Endothelial cell of umbilical vein (primary cell): ENCODE measurements at places on chromosomes 3 and 15. TPM values are rescaled to one million over a fixed set of nuclear protein-coding genes. Genes with fewer than 3 reads are reported as not detected.

HRG gene
- not detected in 2 replicates for polyA plus RNA-seq

DNA sequence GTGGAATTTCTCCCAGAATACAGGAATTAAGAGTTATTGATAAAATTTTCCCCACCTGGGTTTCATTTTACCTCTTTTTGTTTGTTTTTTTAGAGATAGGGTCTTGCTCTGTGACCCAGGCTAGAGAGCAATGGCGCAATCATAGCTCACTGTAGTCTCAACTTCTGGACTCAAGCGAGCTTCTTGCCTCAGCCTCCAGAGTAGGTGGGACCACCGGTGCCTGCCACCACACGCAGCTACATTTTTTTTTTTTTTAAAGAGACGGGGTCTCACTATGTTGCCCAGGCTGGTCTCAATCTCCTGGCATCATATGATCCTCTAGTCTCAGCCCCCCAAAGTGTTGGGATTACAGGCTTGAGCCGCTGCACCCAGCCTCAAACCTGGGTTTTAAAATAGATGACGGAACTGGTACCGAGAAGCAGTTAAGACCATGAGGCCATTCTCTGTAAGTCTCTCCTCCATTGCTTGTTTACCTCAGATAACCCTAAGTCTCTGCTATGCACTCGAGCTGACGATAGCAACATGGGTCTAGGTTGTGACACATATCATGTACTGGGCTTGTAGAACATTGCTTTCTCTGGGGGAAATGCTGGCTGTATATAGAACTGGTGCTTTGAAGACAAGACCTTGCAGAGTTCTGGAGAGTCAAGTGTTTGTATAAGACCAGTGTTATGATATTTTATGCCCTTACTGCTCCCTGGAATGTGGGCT is 16.4 kb downstream of the ETV5 start:
- DNase-seq: no peak

GRCh38 chr3:193680220-193680619 is 87.2 kb downstream of the OPA1 start:
- no peak for DNase-seq

GRCh38 chr15:38562278-38562677 is 2.3 kb downstream of the RASGRP1 start:
- no peak for DNase-seq

DNA sequence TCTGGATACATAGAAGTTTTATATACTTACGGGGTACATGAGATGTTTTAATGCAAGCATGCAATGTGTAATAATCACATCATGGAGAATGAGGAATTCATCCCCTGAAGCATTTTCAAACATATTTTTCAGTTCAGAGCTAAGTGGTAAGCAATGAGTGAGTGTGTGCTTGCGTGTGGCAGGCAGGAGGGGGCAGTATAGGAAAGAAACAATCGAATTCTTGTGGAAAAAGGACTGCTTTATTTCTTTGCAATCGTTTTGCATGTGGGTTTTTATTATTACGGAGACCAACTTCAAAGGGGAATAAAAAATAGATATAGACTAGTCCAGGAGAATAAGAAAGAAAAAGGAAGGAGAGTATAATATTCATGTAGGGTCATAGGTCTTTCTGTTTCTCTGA is 271.6 kb downstream of the CHL1 start:
- DNase-seq: no peak

CCR9 gene
- polyA plus RNA-seq: not detected in 2 replicates

DNA sequence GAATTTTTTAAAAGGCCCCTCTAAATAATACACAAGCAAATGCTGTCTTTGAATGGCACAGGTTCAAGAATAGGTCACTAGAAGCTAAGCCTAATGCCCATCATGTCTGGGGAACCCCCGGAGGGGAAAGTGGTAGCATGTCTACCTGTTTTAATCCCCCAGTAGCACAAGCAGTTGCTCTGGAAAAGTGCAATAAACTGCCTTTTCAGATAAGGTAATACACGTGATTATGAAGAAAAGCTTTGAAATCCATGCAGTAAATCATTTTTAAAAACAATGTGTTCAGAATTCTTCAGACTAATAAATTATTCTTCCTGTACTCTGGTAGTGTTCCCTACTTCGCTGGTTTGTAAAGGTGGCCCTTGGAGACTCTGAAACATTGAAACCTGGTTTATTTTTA is 922.2 kb downstream of the ROBO1 start:
- DNase-seq: no peak

- DNase-seq: no peak
These were observed 33.1 kb downstream of the WNT5A start for GRCh38 chr3:55453886-55454496.

- no peak for DNase-seq
These were observed 45.9 kb upstream of the ALDH1A3 start for GRCh38 chr15:100833417-100834389.

GRCh38 chr3:137764563-137765309 is 621 bp downstream of the SOX14 start:
- no peak for DNase-seq

PLA2G4E gene
- not detected in 2 replicates for polyA plus RNA-seq

NSUN3 gene
- polyA plus RNA-seq: 3.4 and 3.8 TPM in 2 replicates

- DNase-seq: no peak
These were observed 199.1 kb upstream of the AZI2 start for GRCh38 chr3:28547677-28548076.

DNA sequence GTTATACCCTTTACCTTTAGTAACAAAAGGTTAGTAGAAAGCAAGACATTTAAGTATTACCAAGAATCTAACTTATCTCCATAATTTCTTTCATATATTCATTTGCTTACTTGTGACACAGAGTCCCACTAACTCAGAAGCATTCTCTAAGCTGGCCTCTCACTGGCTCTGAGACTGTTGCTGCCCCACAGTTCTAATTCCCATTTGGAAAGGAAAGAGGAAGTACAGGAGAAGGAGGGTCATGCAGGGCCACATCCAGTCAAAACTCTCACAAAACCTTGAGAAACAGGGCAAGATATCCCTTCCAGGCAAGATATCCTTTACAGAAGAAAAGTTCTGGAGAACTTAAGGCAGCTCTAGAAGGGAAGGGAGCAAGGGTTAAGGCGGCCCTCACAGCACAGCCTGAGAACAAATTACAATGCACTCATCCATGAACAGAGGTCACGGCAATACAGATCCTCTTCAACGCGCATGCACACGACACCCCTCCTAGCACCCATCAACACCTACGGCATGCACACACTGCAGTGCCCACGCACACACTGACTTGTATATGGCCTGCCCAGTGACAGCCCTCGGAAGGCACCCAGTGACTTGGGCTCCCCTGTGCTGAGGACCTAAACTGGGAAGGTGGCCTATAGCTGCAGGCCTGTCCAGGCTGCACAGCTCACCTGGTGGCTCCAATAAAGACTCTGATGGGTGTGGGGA is 13.0 kb upstream of the MYO5C start:
- peak; percentile 62 for DNase-seq

DNA sequence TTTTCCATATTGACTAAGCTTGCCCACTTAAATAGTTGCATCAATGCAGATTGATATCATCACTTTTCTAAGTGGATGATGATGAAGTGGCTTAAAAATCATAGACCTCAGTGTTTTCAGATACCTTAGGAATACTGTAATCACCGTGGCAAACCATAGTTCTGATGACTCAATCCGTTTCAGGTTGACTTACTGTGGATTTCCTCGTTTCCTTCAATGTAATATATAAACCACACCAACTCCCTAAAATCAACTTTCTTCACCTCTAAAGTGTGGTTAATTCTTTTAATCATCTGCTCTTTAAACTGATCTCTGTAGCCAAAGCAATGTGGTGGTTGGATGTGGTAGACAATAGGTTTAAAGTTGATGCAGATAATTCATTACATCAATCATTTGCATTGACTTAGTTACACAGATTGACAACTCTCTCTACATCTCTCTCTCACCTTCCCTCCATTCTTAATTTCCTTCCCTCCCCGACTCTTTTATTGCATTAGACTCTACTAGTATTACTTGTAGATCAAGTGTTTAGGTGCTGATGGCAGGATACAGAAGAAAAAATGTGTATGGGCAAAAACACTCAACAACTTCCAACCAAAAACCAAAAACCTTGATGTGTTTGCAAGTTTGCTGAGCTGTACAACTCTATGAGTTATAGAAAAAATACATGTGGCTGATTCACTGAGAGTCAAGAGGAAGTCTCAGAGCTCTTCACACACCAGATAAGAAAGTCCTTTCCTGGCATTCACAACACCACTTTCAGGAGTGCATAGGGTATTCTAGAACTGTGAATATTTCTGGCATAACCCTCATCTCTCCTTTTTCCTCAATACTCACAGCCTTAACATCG is 243.5 kb downstream of the NFKBIZ start:
- DNase-seq: peak; percentile 83

DNA sequence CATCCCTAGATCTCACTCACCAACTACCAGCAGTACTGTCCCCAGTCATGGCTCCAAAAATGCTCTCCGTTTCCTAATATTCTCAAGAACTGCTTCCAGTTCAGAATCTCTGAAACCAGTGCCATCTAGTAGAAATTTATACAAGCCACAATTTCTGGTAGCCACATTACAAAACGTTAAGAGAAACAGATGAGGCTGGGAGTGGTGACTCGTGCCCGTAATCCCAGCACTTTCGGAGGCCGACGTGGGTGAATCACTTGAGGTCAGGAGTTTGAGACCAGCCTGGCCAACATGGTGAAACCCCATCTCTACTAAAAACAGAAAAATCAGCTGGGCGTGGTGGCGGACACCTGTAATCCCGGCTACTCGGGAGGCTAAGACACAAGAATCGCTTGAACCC is 78.4 kb upstream of the RAD18 start:
- no peak for DNase-seq
